ENCODE measurements at places on chromosomes 5 and 9.

GRCh38 chr9:99998266-99998665 is 91.8 kb downstream of the STX17 start:
- no peak for DNase-seq

- no peak for DNase-seq
Observed at GRCh38 chr9:85653153-85653552, 88.6 kb downstream of the AGTPBP1 start.

DNA sequence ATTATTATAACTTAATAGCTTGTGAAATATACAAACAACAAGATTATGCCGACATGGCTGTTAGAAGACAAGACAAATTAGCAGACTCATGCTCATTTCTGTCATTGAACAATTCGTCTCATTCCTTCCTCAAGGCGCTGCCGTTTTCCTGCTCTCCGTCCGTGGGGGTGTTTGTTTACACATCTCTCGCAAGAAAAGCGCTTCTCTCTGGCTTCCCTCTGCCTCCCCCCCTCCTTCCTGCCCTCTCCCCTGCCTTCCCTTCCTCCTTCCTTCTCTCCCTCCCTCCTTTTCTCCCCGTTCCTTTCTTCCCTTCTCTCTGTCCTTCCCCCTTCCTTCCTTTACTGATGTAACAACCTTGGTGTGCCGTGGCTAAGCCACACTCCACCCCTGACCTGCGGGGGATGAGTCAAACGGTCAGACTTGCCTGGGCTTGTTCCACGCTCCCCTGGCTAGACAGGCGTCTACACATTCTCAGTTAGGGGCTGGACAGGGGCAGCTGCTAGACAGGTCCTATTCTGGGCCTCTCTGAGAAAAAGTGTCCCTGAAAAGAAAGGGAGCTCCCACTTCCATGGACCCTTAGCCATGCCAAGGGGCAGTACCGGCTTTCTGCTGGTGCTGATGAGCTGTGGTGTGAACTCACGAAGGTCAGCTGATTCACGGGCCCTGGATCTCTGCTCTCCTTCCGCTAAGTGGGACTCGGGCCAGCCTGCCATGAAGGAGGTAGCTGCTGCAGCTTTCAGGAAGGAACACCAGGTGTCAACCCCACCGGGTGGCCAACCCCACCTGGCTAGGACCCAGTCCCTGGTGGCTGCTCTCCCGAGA is 32.0 kb upstream of the SPTLC1 start:
- peak; percentile 83 for DNase-seq

- DNase-seq: no peak
Observed at GRCh38 chr5:65862384-65862783, 64.0 kb upstream of the ERBIN start.

GRCh38 chr5:170612256-170612678 is 108.4 kb downstream of the KCNIP1 start:
- DNase-seq: no peak

DNA sequence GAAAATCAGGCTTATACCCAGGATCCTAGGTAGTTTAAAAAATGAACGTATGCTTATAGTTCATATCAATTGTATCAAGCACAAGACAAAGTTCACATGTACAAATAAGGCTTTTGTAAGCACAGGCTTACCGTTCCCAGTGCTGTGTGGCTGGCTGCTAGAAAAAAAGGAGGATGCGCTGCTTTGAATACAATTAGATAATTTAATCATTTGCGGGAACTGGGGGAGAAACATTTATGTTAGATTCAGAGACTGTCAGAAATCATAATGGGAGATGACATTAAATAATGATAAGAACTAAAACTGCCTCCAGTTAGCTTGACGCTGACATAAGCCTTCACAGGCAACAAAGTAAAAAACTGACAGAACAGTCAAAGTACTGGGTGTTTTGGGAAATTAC is 93.2 kb downstream of the FNBP1 start:
- DNase-seq: no peak

DNA sequence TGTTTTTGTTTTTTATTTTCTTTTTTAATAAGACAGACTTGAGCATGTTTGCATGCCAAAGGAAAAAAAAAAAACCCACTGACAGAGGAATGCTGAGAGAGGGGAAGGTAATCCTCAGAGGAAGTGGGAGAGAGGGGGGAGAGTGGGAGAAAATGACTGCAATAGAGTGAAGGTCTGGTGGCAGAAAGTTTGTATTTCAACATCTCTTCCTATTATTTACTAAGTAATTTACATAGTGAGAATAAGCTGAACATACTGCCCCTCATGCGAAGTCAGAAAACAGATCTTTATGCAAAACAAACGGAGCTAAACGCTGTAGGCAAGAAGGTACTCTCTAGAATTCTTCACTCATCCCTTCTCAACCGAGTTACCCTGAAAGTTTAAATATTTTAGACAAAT is 45.0 kb downstream of the ELL2 start:
- no peak for DNase-seq

GRCh38 chr5:179241175-179241574 is 104.1 kb downstream of the ADAMTS2 start:
- no peak for DNase-seq

DNA sequence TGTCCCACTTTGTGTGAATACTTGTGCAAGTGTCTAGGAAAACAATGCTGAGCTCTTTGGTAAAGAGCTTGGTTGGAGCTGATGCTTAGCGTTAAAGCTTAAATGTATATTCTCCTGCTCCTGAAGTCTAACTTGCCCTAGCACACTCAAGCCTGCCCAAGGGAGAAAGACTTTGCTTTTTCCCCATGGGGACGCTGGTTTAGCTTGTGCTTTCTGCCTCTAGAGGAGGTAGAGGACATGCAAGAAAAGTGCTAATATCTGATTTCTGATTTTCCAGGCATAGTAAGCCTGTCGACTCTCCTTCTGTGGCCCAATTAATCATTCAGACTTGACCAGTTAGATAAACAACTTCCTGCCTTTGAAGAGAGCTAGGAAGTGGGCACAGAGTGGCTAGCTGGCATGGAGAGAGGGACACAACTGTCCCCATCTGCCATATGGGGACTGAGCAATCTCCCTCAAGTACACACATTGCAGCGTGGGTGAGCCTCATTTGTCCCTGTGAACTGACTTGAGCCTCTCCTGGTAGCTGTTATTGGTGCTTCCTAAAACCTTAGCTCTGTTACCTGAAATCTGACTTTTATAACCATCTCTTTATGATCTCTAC is 348.4 kb downstream of the BRINP1 start:
- no peak for DNase-seq

DNA sequence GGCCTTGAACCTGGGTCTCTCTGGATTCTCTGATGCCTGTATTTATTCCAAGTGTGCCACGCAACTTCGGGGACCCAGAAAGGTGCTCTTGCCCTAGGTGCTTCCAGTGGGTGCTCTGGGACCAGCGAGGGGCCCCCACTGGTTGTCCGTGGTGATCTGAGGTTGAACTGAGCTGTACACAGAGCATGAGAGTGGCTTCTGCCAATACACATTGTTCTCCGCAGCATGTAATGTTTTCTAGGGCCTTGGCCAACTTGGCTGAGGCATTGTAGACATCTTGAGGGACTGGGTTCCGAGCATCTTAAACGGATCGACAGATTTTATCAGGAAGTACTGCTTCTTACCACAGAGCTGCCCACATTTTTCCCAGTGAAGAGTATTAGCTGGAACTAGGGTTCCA is 117.9 kb downstream of the MTX3 start:
- no peak for DNase-seq

- no peak for DNase-seq
Observed at GRCh38 chr5:180053061-180053602, 18.4 kb downstream of the RNF130 start.

- DNase-seq: no peak
Observed at GRCh38 chr5:6108540-6108848, 269.9 kb downstream of the MED10 start.

- DNase-seq: no peak
Observed at GRCh38 chr9:30048396-30048795, 2336.0 kb upstream of the ACO1 start.

DNA sequence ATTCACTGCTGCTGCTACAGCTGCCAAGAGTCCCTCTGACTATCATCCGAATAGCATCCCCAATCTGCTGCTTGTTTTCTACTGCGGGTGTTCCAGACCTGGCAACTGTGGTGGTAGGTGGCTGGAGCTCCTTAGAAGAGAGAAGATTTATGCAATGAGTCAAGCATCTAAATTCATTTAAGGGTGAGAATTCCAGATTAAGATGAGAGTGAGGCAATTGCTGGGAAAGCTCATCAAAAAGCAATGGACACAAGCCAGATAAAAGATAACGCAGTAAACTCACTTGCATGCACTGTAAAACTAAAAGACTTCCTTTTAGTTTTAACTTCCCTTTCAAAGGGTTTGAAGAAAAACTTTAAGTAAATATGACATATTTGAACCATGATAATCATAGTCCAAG is 3.9 kb downstream of the PLK2 start:
- no peak for DNase-seq

- DNase-seq: no peak
Observed at GRCh38 chr5:157867751-157868387, 8.9 kb upstream of the CLINT1 start.

- DNase-seq: no peak
Observed at GRCh38 chr5:5602554-5602953, 180.1 kb downstream of the ICE1 start.

- DNase-seq: no peak
Observed at GRCh38 chr5:159210846-159211245, 1.5 kb upstream of the RNF145 start.

DNA sequence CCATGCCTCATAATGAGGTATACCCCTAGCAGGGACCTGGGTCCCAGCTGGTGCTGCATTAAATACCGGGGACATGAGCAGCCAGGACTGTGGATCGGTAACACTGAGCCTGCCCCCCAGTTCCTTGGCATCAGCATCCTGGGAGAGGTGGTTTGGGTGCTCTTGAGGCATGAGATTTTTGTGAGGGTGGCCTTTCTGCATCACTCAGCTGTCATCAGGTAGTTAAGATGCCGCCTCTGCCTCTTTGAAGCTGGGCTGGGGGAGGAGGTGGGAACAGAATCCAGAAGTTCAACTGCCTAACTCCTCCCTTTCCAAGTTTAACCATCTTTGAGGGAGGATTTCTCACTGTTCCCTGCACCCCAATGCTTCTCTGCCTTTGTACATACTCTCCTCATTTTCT is 112.7 kb downstream of the PDZD2 start:
- no peak for DNase-seq

DNA sequence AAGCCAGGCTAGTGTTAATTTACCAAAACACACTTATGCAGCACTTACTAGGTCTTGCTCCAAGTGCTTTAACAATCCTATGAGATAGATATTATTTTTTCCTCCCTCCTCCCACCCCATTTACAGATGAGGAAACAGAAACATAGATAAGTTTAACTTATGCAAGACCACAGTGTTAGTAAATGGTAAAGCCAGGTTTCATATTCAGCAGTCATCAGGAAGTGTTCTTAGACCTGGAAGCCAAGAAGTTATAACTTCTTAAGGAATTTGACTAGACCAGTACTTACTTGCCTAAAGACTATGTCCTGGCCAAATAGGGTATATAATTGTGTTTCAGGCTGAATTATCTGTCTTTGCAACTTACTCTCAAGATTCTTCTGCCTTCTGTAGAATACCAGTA is 15.9 kb downstream of the ABHD17B start:
- no peak for DNase-seq

- no peak for DNase-seq
Observed at GRCh38 chr5:177528631-177529030, 11.9 kb upstream of the DDX41 start.

DNA sequence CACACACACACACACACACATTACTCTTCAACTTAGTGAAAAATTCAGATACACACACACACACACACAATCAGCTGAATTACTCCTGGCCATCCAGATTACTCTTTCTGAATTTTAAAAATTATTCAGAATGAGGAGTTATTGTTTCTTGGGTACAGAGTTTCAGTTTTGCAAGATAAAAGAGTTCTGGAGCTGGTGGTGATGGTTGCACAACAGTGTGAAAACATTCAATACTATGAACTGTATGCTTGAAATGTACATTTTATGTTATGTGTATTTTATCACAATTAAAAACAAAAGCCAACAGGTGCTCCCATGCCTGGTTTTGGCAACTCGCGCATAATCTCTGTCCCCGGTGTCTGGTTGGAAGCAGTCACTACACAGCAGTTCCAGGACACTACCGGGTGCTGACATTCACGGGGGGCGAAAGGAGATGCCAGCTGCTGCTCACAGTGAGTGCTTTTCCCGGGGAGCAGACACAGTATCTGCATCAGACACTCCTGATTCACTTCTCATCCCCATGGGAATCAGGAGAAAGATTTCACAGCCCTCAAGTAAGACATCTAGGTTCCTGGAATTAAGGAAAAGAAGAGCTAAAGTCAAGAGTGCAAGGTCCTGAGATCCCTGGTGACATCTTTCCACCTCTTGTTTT is 55.7 kb downstream of the LHFPL2 start:
- no peak for DNase-seq

DNA sequence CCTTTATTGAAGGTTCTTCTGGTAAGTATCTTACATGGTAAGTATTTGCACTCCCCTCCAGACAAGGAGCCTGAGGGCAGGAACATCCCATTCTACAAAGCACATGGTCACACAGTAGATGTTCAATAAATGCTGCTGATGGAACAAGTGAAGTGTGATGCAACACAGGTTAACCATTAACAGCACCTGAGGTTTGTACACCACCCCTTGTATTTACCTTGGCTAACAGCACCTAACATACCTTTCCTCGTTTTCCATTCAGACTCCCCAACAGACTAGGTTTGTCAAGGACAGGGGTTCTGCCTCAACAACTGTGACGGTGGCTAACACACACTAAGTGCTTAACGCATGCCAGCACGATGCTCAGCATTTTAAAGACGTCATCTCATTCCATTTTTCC is 213.6 kb downstream of the MAPKAP1 start:
- DNase-seq: no peak

DNA sequence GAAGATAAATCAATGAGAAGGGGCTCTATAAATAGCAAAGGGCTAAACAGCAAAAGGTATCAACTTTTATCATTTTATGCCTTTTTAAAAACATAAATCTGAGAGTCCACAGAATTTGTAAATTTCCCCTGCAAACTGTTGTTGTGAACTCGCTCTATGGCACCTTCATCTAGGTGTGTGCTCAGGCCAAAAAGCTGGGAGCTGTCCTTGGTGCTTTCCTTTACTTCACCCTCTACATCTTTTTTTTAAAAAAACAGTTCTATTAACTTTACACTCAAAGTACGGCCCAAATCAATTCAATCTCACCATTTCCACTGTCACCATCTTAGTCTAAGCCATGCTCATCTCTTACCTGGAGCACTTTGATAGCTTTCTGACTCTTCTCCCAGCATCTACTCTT is 108.2 kb upstream of the GPR151 start:
- DNase-seq: no peak

DNA sequence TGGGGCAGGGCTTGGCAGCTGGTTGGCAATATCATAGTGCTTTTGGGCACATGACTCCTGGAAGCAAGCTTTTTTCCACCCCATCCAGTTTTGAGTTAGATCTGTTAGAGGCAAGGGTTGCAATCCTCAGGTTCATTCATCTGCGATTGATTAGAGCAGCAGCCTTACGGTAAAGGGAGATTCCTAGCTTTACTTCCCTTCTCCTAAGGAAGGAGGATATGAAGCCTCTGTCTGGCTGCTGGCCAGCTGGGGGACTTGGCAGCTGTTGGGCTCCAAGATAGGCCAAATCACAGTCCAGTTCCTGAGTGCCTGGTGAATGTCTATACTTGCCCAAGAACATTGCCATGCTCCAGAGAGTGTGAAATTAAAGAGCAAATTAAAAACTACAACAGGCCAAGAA is 113.4 kb upstream of the CCNH start:
- DNase-seq: no peak

- DNase-seq: no peak
Observed at GRCh38 chr9:130883479-130883878, 13.1 kb downstream of the QRFP start.
